GM06990 (cell line): ENCODE measurements at places on chromosomes 4 and X.

DNA sequence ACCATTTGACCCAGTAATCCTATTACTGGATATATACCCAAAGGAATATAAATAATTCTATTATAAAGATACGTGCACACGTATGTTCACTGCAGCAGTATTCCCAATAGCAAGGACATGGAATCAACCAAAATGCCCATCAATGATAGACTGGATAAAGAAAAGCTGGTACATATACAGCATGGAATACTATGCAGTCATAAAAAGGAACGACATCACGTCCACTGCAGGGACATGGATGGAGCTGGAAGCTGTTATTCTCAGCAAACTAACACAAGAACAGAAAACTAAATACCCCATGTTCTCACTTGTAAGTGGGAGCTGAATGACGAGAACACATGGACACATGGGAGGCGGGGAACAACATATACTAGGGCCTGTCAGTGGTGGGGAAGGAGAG lies 69.7 kb downstream of the PHF8 start:
- DNase-seq, result no peak

DNA sequence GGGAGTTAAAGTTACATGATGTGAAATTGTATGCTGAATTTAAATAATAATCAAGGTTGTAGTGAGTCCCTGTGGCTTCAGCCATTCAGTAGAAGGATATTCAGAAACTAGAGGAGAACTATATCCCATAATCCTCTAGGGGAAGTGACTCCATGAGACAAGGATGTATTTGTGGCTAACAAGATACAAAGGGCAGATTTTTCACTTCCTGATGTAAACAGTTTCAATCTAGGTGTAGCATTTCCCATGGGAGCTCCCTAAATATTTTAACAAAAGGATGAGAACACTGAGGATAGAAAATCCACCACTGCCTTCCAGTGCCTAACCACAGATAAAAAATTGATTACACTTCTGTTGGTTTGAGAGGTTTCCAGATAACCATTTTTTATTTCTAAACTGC lies 435.4 kb upstream of the TENM3 start:
- no peak for DNase-seq

DNA sequence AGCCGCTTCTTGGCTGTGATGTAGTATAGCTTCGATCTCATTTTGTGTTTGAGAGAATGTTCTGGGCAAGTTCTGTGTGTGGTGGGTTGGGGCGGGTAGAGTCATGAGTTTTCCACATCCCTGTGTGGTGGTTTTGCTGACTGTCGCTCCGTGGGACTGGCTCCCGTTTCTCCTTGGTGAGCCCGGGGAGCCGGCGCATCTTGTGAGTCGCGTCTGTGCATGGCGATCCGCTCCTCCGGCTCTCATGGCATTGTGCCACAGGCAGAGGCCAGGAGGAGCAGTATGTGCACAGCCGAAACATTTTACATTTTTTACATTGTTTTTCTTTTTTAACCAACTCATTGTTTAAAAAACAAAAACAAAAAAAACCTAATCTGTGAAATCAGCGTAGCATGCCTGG lies 27.7 kb upstream of the TBC1D14 start:
- DNase-seq, result no peak

DNA sequence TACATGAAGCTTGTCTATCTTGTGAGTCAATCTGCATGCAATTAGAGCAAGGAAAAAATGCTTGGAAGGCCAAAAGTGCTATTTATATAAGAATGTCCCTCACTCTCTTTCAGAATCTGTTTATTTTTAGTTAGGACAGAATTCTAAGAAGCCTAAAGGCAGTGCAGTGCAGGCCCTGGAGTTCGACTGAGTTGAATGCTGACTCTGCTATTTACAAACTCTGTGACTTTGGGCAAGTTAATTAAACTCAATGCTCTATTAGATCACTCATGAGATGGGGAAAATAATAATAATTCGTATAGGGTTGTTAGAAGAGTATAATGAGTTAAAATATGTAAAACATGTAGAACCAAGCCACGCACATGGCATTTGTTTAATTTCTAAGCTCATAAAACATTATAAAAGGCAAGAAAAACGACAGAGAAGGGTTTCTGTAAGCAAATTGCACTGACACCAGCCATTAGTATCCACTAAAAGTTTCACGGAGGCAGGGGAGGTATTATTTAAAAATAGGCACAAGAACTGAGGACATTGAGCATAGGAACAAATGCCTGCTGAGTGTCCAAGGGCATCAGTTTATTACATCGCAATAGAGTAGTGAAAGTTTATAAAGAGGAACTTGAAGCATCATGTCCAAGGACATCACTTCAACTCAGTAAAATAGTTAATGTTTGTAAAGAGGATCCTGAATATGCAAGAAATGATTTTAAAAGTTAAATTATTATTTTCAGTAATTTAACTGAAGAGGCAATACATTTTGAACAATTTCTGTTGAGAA lies 115.0 kb upstream of the INPP4B start:
- no peak for DNase-seq

DNA sequence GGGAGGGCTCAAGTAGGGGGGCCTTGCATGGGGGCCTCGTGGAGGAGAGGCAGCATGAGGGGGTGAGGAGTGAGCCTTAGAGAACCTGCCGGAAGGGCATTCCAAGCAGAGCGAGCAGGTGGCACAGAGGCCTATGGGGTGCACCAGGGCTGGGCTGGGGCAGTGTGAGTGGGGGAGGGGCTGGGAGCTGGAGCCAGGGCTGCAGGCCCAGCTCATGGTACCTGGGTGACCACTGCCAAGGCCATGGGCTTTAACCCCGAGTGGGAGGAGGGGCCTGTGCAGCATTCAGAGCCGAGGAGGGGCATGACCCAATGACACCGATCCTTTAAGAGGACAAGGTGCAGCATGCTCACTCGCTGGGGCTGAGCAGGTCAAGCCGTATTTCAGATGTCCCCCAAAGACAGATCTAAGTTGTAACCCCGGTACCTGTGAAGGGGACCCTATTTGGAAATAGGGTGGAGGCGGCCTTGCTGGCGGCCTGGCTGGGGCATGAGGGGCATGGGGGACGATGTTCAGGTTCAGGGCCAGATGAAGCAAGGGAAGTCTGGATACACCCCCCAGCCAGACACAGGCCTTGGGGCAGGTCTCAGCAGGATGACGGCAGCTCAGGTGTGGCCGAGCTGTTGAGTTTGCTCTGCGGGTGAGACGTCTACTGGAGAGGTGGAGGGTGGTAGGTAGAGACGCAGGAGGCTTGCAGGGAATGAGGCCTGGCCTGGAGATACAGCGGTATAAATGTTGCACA lies 137.0 kb downstream of the CPZ start:
- DNase-seq, result no peak
